GM23338 (cell line): ENCODE measurements at places on chromosomes 7 and 10.
A peak's percentile ranks its signal among the peaks of the same experiment; 100 is the strongest.

DNA sequence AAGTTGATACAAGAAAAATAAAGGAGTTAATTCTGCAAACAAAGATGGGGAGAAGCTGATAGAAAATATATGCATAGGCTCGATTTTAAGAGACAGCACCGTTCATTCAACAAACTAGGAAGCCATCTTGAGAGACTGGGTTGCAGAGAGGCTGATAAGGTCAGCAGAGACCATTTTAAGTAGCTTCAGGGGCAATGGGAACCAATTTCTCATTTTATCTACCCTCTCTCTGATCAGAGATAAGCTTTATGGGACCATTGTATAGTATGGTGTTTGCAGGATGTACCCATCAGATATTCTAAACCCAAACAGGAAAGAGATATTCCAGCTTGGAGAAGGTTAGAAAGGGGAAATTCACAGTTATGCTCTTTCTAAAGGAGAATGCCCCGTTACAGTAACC, 499.5 kb downstream of the SORCS3 start:
- DNase-seq: no peak

DNA sequence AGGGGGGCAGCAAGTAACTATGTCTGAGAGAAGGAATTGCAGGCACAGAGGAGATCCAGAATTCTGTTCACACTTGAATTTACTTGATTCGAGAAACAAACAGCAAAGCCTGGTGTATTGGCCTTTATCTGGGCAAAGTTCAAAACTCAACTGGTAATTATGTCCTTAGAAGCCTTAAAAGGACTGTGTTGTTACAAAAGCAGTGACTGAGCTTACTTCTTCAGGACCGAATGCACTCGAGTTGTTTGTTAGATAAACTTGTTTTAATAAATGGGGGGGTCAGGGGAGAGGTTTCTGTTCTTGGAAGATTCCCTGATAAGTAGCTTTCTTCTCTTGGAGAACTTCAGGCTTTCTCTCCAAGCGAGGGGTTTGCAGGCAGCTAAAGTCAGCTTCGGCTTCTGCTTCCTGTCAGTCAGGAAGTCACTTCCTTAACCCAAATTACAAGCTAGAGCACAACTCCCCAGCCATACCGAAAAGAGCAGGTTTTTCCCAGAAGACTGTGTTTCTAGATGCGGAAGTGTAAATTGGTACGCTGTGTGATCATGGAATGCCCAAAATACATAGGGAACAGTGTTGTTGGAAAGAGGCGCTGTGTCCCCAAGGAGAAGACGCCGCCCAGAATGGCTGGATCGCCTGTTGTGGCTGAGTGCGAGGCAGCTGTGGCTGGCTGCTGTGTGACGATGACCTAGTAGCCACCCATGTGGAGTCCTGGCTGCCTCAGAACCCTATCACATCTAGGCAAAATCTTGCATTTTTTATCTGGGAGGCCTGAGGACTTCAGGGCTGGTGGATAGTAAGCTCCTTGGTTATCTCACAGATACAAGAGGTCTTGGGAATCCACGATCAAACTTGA, 110.4 kb downstream of the TCF7L2 start:
- DNase-seq: no peak

DNA sequence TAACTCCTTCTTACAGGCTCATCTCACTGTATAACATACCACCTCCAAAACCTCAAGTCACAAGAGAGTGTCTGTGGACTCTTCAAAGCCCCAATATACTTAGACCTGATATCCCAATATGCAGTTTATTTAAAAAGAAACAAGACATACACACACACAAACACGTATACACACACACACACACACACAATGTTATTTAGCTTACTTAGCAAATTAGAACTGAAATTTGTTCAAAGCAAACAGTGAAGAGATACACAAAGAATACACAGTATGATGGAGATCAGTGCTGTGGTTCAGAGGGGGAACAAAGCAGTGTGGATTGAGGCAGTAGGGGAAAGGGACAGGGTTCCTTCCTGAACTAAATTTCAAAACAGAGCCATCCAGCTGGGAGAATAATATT, 807.2 kb downstream of the IPMK start:
- DNase-seq: no peak

- no peak for DNase-seq
These were observed 7.8 kb upstream of the POR start for GRCh38 chr7:75906991-75907667.

- no peak for DNase-seq
These were observed 391.2 kb downstream of the TYW1 start for GRCh38 chr7:67387851-67388250.

GRCh38 chr7:138097064-138097741, 20.9 kb downstream of the AKR1D1 start:
- peak; percentile 53 for DNase-seq

DNA sequence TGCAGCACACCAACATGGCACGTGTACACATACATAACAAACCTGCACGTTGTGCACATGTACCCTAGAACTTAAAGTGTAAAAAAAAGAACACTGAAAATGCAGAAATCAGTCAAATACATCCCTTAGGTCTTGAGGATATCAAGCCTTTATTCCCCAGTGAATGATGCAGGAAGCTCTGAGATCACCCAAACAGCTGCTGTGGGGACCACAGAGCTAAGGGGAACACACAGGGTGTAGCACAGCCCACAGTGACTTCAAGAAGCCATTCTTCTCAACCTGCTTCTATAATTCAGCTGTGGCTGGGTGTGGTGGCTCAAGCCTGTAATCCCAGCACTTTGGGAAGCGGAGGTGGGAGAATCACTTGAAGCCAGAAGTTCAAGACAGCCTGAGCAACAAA, 314.9 kb downstream of the CALN1 start:
- DNase-seq: no peak

GRCh38 chr10:98528166-98528804, 81.5 kb upstream of the HPS1 start:
- no peak for DNase-seq

DNA sequence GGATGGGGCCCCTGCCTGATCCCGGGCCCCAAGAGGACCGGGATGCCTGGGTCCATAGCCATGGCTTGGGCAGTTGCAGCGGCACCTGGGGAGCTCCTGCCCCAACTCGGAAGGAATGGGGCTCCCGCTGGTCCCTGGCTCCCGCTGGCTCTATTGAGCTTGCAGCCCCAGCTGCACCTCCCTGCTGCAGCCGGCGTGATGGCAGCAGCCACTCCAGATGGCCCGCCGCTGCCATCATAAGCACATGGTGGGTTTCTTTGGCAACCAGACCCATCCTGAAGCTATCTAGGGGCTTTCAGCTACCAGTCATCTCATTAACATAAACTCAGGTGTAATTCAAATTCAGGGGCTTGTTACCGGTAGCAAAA, 11.1 kb upstream of the DNMBP start:
- peak; percentile 24 for DNase-seq

DNA sequence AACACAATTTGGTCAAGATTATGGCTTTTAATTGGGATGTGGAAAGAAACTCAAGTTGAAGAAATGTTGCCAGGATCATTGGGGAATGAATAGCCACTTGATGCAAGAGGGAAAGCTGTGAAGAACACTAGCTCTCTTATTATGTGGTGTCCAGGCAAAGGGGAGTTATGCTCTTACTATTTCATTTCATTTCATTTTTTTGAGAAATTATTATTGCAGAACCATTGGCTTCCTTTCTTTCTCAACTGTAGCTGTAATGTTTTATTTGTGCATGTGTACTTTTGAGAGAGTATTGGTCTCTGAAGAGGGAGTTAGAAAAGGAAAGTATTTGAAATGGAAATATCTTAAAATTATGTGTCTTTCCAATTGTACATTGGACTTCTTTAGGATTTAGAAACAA, 312.6 kb upstream of the BMPER start:
- DNase-seq: no peak

DNA sequence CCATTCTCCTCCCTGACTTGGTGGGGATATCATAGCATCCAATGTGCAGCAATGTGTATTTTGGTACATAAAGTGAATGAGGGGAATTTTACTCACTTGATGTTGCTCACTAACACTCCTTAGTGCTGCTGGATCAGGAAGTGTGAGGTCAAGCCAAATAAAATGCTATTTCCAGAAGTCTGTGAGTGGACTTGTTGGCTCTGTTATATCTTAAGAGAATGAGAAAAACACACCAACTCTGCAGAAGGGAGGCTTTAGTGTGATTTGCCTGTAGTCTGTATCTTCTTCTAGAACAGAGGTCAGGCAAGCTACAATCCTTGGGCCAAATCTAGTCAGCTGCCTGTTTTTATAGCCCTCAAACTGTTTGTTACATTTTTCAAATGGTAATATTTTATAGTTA, 154.3 kb downstream of the POLR1F start:
- DNase-seq: no peak

DNA sequence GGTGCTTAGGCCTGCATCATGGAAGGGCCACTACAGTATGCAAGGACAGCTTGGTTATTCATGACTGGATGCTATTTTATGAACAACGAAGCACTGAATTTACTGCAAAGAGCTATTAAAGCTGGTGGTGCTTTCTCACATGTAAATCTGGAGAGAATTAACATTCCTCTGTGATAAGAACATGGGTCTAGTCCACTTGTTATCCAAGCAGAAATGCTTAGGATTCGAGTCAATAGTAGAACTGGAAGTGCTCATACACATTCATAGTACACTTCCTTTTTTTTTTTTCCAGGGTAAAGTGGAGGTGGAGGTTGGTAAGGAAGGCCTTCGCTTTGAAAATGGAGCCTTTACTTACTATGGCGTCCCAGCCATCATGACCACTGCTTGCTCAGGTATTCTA, 35.0 kb downstream of the CNNM1 start:
- no peak for DNase-seq
